Endodermal cell (in vitro differentiated cells): ENCODE measurements at places on chromosomes 12 and 14. TPM values are rescaled to one million over a fixed set of nuclear protein-coding genes. Genes with fewer than 3 reads are reported as not detected.
A peak's percentile ranks its signal among the peaks of the same experiment; 100 is the strongest.

- DNase-seq: peak; percentile 67
- peak overlapping the region; percentile 47 for H3K27ac ChIP-seq
- H3K36me3 ChIP-seq: no peaks in the 10 kb centered on the region
- H3K4me3 ChIP-seq: no peak overlapping the region
- H3K4me1 ChIP-seq: no peaks in the 10 kb centered on the region
- H3K27me3 ChIP-seq: no peaks in the 10 kb centered on the region
Measured at GRCh38 chr14:68607081-68607866, 185.6 kb downstream of the ZFP36L1 start.

GRCh38 chr14:85187521-85187920, 342.4 kb upstream of the FLRT2 start:
- DNase-seq: no peak
- no peaks in the 10 kb centered on the region for H3K27me3 ChIP-seq
- H3K27ac ChIP-seq: no peak overlapping the region
- H3K4me3 ChIP-seq: no peak overlapping the region

- H3K4me3 ChIP-seq: no peak overlapping the region
- no peak for DNase-seq
- no peak overlapping the region for H3K27ac ChIP-seq
- no peaks in the 10 kb centered on the region for H3K4me1 ChIP-seq
Measured at GRCh38 chr12:92079054-92079385, 66.6 kb downstream of the BTG1 start.

DNA sequence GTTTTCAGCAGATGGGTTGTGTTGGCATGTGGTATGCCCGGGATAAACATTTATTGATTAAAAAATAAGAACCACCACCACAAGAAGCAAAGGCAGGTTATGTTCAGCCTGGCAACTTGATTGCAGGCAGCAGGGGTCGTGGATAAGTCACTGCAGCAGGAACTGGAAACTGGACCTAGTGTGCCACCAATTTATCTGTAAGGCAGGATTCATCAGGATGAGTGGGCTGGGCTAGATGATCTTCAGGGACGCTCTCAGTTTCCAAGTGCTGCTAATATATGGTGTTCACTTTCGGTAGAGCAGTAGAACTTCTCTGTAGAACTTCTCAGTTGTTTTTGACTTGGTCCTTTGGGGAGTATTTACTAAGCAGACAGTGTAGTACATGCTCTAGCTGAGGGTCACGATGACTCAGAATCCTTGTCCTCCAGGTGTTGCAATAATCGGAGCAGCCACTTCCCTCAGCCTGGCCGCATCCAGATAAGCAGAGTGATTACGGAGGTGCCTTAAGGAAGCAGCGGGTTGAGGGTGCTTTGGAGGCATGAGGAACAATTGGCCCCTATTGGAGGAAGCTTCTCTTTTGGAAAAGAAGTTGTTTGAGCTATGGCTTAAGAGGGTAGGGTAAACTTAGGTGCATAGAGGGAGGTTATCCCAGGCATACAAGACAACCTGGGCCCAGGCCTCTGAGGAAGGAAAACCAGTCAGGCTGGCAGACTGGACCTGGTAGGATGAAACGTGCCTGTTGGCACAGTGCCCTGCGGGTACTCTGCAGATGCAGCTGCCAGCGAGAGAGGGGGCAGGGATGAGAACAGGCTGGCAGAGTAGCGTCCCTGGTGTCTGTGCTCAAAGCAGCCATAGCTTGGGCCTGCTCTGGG, 104.0 kb downstream of the GPR135 start:
- peak; percentile 63 for DNase-seq
- H3K36me3 ChIP-seq: peaks cover 78% of the 10 kb centered on the region
- H3K4me3 ChIP-seq: no peak overlapping the region
- no peaks in the 10 kb centered on the region for H3K27me3 ChIP-seq

GRCh38 chr14:75589931-75590330, 11.5 kb downstream of the FLVCR2 start:
- peaks cover 48% of the 10 kb centered on the region for H3K36me3 ChIP-seq
- no peak overlapping the region for H3K27ac ChIP-seq
- no peak for DNase-seq
- no peaks in the 10 kb centered on the region for H3K27me3 ChIP-seq

GRCh38 chr12:101969-102878, 35.7 kb downstream of the IQSEC3 start:
- no peaks in the 10 kb centered on the region for H3K27me3 ChIP-seq
- H3K4me3 ChIP-seq: no peak overlapping the region
- no peaks in the 10 kb centered on the region for H3K36me3 ChIP-seq
- peak; percentile 83 for DNase-seq

DNA sequence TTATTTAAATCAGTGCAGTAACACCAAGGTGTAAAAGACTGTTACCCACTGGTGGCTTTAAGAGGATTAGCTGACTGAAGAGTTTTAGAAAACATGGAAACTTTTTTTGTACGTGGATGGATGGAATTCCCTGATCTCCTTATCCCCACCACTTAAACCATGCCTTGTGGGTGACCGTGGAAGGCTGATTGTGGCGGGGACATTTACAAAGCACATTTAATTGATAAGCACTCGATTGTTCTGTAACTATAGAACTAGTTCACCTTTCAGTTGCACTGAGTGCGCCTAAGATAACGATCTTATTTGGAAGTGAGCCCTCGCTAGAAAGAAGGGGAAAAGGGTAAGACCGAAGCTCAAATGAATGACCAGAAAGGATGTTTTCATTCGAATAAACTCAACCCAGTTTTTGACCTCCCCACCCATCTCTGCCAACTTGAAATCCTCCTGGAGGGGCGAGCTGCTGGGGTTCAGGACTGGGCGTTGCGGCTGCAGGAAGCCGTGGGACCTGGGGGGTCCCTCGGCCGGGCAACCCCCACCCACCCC, 688 bp upstream of the RASSF3 start:
- H3K36me3 ChIP-seq: no peaks in the 10 kb centered on the region
- H3K4me1 ChIP-seq: no peaks in the 10 kb centered on the region
- no peak for DNase-seq
- peak overlapping the region; percentile 66 for H3K27ac ChIP-seq
- no peaks in the 10 kb centered on the region for H3K27me3 ChIP-seq
- peak overlapping the region; percentile 89 for H3K4me3 ChIP-seq

- no peak for DNase-seq
- no peaks in the 10 kb centered on the region for H3K4me1 ChIP-seq
- peak overlapping the region; percentile 83 for H3K4me3 ChIP-seq
- no peak overlapping the region for H3K27ac ChIP-seq
Measured at GRCh38 chr12:43835264-43835655, 621 bp upstream of the TMEM117 start.

DNA sequence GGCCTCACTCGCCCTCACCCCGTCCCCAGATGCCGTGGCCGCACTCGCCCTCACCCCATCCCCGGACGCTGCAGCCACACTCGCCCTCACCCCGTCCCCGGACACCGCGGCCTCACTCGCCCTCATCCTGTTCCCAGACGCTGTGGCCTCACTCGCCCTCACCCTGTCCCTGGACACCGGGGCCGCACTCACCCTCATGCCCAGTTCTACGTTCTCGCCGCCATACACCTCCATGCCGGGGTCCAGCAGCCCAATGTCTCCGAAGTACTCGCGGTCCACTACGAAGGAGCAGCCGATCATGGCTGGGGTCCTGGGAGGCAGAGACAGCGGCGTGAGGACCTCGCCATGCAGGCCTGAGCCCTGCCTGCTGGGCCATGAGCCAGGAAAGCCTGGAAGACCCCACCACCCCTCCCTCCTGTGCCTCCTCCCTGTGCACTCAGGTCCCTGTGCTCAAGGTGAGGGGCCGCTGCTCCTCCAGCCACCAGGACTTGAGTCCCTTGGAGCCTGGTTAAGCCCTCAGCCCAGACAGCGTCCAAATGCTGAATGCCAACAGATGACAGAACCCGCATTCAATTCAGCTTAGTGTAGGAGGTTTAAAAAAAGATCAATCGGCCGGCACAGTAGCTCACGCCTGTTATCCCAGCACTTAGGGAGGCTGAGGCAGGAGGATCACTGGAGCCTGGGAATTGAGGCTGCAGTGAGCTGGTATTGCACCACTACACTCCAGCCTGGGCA, 81.5 kb downstream of the GALNT9 start:
- no peak for DNase-seq
- no peaks in the 10 kb centered on the region for H3K36me3 ChIP-seq
- H3K4me3 ChIP-seq: no peak overlapping the region
- no peaks in the 10 kb centered on the region for H3K4me1 ChIP-seq

- H3K27ac ChIP-seq: peak overlapping the region; percentile 18
- no peaks in the 10 kb centered on the region for H3K4me1 ChIP-seq
- peak; percentile 85 for DNase-seq
- H3K27me3 ChIP-seq: no peaks in the 10 kb centered on the region
Measured at GRCh38 chr14:20578325-20578724, 9.5 kb downstream of the RNASE11 start.

- H3K4me1 ChIP-seq: no peaks in the 10 kb centered on the region
- H3K4me3 ChIP-seq: no peak overlapping the region
- peaks cover 6% of the 10 kb centered on the region for H3K27me3 ChIP-seq
- no peaks in the 10 kb centered on the region for H3K36me3 ChIP-seq
- no peak overlapping the region for H3K27ac ChIP-seq
- no peak for DNase-seq
Measured at GRCh38 chr14:34548472-34548981, 9.0 kb upstream of the EAPP start.

DNA sequence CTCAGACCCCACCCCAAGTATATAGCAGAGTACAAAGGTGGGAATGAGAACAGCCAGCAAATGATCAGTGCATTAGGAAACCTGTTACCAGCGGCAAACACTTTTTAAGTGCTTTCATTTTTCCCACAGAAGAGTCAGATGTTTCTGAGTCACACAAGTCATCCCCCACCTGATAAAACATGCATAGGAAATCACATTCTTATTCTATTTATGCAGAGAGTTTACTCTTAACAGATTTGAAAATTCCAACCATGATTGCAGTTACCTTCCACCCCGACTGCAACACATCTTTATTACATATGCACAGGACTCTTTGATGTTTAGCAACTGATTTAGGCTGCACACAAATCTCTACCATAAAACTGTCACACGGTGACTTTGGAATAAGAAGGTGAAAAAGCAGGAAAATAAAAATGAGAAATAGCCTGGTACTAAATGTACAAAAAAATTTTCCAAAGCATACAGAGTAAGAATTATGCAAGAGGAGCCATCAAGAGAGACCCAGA, 236.4 kb downstream of the PAWR start:
- DNase-seq: no peak
- no peaks in the 10 kb centered on the region for H3K36me3 ChIP-seq
- H3K4me1 ChIP-seq: peaks cover 3% of the 10 kb centered on the region

- DNase-seq: no peak
- H3K4me3 ChIP-seq: no peak overlapping the region
- H3K36me3 ChIP-seq: no peaks in the 10 kb centered on the region
- no peak overlapping the region for H3K27ac ChIP-seq
Measured at GRCh38 chr12:123089631-123090353, 61.1 kb downstream of the PITPNM2 start.

- H3K4me3 ChIP-seq: no peak overlapping the region
- H3K4me1 ChIP-seq: no peaks in the 10 kb centered on the region
- no peak for DNase-seq
- no peaks in the 10 kb centered on the region for H3K27me3 ChIP-seq
Measured at GRCh38 chr12:77968021-77968420, 137.3 kb downstream of the NAV3 start.

The INHBE gene
- 0.24 and 0.54 TPM in 2 replicates for total RNA-seq

The DRAM1 gene
- total RNA-seq: 1.3 and 1.4 TPM in 2 replicates

The DENND5B gene
- total RNA-seq: 27.1 and 34.2 TPM in 2 replicates

The IRAK3 gene
- total RNA-seq: 0.52 and 0.59 TPM in 2 replicates

The ABCD4 gene
- total RNA-seq: 132 and 153 TPM in 2 replicates

The NTF3 gene
- total RNA-seq: 3.4 and 4.1 TPM in 2 replicates

The KNTC1 gene
- total RNA-seq: 65.6 to 116 TPM (median 115 TPM) in 3 replicates

The ARHGEF25 gene
- total RNA-seq: 11.3 and 12.7 TPM in 2 replicates

The RILPL2 gene
- 1.7 to 2.9 TPM (median 2.6 TPM) in 3 replicates for total RNA-seq
